Stimulated activated CD4-positive, alpha-beta T cell treated with anti-CD3 and anti-CD28 coated beads, Interleukin-12 subunit alpha, Interleukin-12 subunit beta, amount 100 ng/mL, for 4 hours (primary cell): ENCODE measurements at places on chromosomes 7 and 10.

GRCh38 chr7:128352153-128352537, 8.4 kb upstream of the RBM28 start:
- peak; percentile 29 for DNase-seq

DNA sequence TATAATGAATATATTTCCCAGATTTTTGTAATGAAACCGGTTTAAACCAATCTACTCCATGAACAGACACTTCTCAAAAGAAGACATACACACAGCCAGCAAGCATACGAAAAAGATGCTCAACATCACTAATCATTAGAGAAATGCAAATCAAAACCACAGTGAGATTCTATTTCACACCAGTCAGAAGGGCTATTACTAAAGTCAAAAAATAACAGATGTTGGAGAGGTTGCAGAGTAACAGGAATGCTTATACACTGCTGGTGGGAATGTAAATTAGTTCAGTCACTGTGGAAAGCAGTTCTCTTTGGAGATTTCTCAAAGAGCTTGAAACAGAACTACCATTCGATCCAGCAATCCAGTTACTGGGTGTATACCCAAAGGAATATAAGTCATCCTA, 240.7 kb downstream of the TSPAN12 start:
- DNase-seq = no peak

DNA sequence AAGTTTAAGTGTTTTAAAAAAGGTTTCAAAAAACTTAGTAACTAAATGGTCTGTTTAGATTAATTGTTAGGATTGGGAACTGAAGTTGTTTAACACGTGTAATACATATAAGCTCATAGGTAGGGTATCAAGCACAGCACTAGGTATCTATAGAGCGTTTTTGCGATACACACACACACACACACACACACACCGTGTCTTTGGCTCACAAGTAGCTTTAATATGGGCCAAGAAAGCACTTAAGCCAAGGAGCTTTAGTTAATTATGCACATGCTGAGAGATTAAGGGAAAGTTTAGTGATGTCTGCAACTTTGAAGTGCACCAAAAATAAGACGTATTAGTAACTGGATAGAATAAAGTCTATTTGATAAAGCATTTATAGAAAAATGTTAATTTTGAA, 93.8 kb upstream of the CNTNAP2 start:
- no peak for DNase-seq

DNA sequence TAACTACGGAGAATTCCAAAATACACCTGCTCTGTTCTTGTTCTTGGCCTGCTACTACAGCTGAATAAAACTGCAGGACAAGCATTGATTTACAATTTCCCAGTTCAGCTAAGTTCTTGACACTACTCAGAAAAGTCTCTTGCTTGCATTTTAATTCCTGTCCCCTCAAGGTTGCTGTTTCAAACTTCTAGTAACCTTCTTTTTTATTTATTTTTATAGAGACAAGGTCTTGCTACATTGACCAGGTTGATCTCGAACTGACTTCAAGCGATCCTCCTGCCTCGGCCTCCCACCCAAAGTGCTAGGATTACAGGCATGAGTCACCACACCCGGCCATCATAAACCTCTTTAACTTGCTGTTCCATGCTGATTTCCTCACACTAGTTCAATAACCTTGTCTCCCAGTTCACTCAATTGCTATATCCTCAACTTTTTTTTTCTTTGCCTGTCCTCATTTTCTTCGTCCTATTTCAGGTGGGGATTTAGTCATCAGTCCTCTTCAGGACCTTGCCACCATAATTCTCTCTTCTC, 79.9 kb downstream of the ARHGAP21 start:
- DNase-seq = no peak

DNA sequence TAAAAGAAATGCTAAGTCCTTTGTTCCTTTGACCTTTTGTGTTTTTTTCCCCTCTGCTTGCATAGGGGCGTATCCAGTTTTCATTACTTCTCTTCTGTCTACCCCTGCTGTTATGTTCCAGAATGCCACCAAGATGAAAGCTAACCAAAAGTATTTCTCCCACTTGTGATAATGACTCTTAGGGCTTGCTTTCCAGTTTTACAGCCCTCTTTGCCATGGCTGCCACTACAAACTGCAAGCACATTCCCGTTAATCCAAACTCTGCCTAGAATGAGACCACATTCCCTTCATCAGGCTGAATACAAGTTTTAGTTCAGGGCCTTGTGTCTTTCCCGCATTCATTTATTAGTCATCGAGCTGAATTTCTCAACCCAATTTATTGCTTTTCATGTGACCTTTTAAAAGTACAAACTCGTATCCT, 23.6 kb upstream of the CD36 start:
- DNase-seq = no peak

DNA sequence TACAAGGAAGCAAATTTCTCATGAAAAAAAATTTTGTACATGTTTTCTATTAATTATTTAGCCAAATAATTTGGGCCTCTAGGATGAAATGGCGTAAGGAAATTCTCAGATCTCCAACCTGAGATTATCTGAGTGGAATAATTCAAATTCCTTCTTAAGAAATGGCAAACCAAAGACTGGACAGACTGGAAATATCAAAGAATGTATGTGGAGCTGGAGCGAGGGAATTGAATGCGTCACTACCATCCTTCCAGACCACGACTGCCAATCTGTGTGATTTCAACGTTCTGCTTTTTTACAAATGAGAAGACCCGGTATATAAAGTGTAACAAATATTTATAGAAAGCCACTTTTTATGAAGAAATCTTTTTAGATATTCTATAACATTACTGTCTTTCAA, 12.4 kb upstream of the BLNK start:
- no peak for DNase-seq

- DNase-seq = no peak
These were observed 319.6 kb downstream of the ELMO1 start for GRCh38 chr7:37129035-37129425.

DNA sequence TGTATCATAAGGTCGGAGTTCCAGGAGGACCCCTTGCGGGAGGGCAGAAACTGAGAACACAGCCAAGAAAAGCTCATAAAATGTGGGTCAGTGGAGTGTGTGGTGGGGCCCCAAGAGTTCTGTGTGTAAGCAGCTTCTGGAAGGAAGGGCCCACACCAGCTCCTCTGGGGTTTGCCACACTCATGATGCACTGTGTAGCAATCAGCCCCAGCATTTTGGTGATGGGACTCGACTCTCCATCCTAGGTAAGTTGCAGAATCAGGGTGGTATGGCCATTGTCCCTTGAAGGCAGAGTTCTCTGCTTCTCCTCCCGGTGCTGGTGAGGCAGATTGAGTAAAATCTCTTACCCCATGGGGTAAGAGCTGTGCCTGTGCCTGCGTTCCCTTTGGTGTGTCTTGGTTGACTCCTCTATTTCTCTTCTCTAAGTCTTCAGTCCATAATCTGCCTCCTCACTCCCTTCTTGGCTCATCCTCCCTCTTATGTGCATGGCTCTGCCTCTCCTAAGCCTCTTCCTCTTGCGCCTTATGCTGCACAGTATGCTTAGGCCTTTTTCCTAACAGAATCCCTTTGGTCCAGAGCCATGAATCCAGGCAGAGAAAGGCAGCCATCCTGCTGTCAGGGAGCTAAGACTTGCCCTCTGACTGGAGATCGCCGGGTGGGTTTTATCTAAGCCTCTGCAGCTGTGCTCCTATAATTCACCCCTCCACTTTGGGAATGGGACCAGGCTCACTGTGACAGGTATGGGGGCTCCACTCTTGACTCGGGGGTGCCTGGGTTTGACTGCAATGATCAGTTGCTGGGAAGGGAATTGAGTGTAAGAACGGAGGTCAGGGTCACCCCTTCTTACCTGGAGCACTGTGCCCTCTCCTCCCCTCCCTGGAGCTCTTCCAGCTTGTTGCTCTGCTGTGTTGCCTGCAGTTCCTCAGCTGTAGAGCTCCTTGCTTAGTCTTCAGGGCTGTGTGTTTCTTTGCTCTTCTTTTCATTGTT, 17.8 kb downstream of the PRSS2 start:
- DNase-seq = no peak

- no peak for DNase-seq
These were observed 440.7 kb downstream of the PLXDC2 start for GRCh38 chr10:20256969-20257368.

- DNase-seq = no peak
These were observed 5.7 kb downstream of the TMEM243 start for GRCh38 chr7:87213811-87214210.

GRCh38 chr10:7952266-7952665, 102.2 kb upstream of the GATA3 start:
- DNase-seq = no peak

DNA sequence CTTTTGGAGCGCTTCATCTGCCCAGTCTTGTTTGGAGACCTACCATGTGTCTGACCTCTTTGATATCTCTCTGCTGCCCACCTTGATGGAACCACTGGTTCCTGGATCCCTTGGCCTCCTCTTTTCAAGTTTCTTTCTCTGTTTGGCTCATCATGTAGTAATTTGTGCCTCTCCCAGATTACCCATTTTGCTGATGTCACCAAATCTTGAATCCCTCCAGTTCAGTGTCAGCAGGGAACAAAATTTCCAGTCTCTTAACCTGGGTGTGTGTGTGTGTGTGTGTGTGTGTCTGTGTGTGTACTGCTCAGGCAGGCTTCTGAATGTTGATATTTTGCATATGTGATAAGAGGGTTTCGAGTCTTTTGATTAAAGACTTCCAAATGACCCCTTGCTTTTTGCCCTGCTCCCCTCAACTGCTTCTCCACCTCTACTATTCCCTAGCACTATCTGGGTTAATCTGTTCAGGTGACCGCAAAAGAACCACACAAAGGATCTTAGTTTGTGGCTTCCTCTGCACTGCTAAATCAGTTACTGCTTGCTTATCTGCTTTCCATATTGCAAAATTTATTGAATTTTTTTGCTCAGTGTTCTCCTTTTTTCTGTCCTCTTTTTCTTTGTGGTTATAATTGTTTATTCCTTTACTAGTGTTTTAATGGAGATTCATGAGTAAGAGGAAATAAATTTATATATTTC, 25.7 kb downstream of the MYO3A start:
- no peak for DNase-seq

GRCh38 chr7:93728292-93728691, 153.8 kb upstream of the CALCR start:
- no peak for DNase-seq

DNA sequence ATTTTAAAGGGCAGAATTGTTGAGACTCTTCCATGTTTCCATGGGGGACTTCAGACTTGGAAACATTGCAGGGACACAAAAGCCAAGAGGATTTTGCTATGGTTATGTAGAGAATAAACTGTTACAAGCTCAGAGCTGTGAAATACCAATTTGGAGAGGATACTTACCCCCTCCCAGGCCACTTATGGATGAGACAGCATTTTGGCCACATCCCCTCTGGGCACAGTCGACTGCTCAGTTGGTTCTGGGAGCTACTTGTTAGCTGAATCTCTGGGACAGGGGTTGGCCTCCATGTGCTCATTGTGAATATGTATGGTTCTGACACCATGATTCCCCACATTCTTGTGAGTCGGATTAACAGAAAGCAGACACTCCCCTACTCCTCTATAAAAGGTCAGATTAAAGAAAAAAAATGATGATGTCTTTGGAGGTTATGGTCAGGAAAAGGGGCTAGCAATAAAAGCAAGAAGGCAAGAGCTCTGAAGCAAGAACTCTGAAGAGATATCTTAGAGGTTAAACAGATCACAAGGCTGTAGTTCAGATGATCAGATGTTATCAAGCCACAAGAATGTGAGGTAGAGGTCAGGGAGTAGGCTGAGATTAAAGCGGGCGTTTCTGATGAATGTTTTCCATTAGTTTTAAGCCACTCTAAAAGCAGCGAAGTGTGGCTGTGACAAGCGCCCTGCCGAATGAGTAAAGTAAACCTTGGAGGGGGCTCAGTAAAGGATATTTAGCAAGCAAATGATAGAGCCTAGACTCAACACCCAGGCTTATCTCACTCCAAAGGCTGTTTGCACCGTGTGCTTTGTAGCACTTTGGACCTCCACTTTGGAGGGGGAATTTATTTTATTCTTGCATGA, 17.2 kb downstream of the STAMBPL1 start:
- no peak for DNase-seq

- no peak for DNase-seq
These were observed 130.3 kb upstream of the ZNF746 start for GRCh38 chr7:149627911-149628310.
